ENCODE measurements at places on chromosomes 12 and 14.
A peak's percentile ranks its signal among the peaks of the same experiment; 100 is the strongest.

- no peak for DNase-seq
- H3K4me3 ChIP-seq, result no peak overlapping the region
- peaks cover 2% of the 10 kb centered on the region for H3K4me1 ChIP-seq
- H3K27me3 ChIP-seq, result peaks cover 43% of the 10 kb centered on the region
Observed at GRCh38 chr12:111076611-111077451, 156.5 kb upstream of the MYL2 start.

DNA sequence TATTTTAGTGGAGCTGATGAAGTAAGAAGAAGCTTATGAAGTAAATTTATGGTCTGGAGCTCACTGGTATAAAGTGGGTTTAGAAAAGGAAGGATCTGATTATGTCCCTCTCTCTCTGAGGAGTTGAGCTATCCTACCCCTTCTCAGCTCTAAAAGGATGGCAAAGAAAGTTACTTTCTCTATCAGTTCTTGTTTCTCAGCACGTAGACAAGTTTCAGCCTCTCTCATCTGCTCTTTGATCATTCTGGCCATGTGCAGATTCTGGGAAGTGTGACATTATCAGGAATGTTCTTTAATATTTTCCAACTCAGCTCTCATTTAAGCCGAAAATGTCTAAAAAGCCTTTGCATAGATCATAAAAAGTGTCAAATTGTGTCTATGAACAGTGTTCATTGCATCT, 5.8 kb upstream of the EGLN3 start:
- no peak overlapping the region for H3K27ac ChIP-seq
- no peak for DNase-seq
- H3K27me3 ChIP-seq, result peaks cover 2% of the 10 kb centered on the region
- no peak overlapping the region for H3K4me3 ChIP-seq
- H3K4me1 ChIP-seq, result no peaks in the 10 kb centered on the region

GRCh38 chr12:22668441-22668840, 43.5 kb downstream of the ETNK1 start:
- no peak overlapping the region for H3K27ac ChIP-seq
- H3K4me3 ChIP-seq, result no peak overlapping the region
- no peaks in the 10 kb centered on the region for H3K27me3 ChIP-seq
- no peak for DNase-seq

GRCh38 chr12:3285570-3285969, 205.4 kb upstream of the PRMT8 start:
- no peak for DNase-seq
- H3K27ac ChIP-seq, result no peak overlapping the region
- H3K27me3 ChIP-seq, result peaks cover 15% of the 10 kb centered on the region

DNA sequence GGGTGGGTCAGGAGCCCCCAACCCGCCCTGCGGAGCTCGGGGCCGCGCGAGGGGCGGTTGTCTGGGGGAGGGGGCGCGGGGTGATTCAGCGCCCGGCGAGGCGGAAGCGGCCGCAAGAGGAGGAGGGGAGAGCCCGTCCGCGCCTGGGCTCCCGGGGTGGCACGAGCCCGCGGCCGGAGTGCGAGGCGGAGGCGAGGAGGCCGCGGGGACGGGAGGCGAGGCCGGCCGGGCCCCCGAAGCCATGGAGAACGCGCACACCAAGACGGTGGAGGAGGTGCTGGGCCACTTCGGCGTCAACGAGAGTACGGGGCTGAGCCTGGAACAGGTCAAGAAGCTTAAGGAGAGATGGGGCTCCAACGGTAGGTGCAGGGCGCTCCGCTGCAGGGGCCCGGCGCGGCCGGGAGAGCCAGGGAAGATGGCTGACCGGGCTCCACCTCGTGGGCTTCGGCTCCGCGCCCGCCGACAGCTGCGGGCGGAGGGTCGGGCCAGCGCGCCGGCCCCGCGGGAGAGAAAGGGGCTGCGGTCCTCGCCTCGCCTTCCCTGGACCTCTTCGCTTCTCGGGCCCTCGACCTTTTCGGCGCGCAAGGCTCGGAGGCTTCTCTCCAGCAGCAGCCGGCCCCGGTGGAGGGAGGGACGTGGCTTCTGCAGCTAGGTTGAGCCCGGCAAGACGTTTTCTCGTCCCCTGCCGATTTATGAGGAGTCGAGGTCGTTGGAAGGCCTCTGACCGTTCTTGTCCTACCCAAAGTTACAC, 677 bp downstream of the ATP2A2 start:
- peaks cover 29% of the 10 kb centered on the region for H3K36me3 ChIP-seq
- peak overlapping the region; percentile 23 for H3K27ac ChIP-seq
- peak overlapping the region; percentile 95 for H3K4me3 ChIP-seq
- DNase-seq, result peak; percentile 16
- peaks cover 50% of the 10 kb centered on the region for H3K4me1 ChIP-seq

DNA sequence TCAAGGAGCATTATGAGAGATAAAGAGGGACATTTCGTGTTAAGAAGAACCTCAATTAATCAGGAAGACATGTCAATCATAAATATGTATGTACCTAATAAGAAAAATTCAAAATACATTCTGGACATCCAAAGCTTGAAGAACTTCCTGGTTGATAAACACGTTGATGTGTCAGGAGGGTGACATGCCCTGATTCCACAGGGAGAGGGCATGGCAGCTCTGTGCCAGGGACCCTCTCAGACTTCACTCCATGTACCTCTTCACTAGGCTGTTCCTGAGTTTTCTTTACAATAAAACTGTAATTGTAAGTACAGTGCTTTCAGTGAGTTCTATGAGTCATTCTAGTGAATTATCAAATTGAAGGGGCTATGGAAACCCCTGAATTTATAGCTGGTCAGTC, 163.5 kb downstream of the CFAP54 start:
- no peaks in the 10 kb centered on the region for H3K36me3 ChIP-seq
- peaks cover 14% of the 10 kb centered on the region for H3K27me3 ChIP-seq
- no peak for DNase-seq
- no peak overlapping the region for H3K4me3 ChIP-seq

DNA sequence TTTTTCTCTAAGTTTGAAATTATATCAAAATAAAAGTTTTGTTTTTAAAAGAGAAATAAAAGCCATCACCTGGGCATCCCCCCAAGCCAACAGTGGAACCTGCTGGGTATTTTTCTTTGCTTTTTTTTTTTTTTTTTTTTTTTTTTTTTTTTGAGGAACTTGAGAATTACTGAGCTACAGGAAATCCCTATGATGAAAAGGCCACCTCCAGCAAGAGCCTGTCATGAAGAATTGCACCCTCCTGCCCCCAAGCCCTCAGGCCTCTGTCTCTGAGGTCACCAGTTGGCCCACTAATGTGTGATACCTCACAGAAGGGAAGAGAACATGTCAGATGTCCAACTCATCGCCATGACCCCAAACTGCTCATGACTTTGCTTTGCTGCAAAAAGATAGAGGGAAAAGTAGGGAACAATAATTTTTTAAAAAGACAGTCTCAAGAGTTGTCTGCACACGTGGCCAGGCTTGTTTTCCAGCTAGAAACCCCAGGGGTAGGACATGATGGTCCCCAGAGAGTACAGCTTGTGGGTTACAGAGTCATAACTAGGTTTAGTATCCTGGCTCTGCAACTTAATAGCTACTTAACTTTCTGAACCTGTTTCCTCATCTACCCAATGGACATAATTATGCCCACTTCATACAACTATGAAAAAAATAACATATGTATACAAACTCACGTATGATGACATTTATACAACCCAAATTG, 124.3 kb upstream of the EGLN3 start:
- H3K27ac ChIP-seq, result no peak overlapping the region
- DNase-seq, result no peak
- H3K4me1 ChIP-seq, result no peaks in the 10 kb centered on the region
- H3K36me3 ChIP-seq, result no peaks in the 10 kb centered on the region
- no peak overlapping the region for H3K4me3 ChIP-seq

DNA sequence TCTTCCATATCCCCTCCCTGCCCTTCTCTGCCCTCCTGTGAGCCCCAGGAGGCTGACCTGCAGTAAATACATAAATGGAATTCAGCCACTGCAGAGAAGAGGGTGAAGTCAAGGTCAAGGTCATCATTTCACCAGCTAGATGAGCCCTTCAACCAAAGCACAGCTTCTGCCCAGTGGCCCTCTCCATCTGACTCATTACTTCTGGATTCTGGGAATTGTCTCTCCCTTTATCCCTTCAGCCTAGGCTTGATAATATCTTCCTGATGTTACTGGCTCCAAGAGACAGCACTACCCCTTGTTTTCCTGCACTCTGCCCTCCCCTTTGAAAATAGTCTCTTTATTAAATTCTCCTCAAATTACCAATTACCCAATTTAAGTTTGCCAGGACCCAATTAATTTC, 64.5 kb downstream of the TTC9 start:
- DNase-seq, result no peak
- H3K27me3 ChIP-seq, result peaks cover 16% of the 10 kb centered on the region
- H3K4me3 ChIP-seq, result no peak overlapping the region
- no peak overlapping the region for H3K27ac ChIP-seq
- no peaks in the 10 kb centered on the region for H3K4me1 ChIP-seq
- no peaks in the 10 kb centered on the region for H3K36me3 ChIP-seq
